ENCODE measurements at places on chromosomes 4 and X.
A peak's percentile ranks its signal among the peaks of the same experiment; 100 is the strongest.

GRCh38 chr4:2459589-2460349 lies 9.1 kb upstream of the RNF4 start:
- DNase-seq, result no peak

- no peak for DNase-seq
Measured at GRCh38 chr4:4248885-4249203, 821 bp upstream of the TMEM128 start.

DNA sequence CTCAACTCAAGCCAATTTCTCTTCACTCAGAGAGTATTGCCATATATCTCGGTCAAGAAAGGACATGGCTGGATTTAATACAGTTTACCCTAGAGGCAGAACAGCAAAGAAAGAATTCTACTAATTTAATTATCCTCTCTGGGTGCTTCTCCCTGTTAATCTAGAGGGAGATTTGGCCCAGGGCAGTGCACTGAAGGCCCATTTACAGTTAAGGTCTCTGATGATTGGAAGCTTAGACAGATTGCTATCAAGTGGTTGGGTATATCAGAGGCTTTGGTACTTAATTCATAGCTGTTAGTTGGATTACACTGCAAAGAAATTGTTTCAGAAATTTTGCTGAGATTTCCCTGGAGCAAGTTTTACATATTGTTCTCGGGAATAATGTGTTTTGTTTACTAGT lies 4.6 kb upstream of the CNKSR2 start:
- no peak for DNase-seq

GRCh38 chr4:113311047-113311446 lies 261.6 kb downstream of the ANK2 start:
- no peak for DNase-seq

DNA sequence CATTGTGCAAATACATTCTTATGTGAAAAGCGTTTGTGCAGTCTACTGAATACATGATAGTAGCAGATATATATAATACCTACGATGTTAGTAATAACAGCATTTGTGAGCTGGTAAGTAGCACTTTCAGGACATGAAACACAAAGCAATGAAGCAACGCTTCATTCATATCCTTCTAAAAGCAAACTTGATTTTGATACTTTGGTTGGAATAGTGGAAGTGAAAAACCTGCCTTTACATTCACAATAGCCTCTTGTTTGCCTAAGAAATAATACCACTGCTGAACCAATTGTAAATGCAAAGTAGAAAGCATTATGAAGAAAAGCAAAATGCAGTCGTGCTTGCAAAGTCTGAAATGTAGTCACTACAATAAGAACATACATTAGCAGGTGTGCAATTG lies 926.3 kb downstream of the FSTL5 start:
- DNase-seq, result no peak

DNA sequence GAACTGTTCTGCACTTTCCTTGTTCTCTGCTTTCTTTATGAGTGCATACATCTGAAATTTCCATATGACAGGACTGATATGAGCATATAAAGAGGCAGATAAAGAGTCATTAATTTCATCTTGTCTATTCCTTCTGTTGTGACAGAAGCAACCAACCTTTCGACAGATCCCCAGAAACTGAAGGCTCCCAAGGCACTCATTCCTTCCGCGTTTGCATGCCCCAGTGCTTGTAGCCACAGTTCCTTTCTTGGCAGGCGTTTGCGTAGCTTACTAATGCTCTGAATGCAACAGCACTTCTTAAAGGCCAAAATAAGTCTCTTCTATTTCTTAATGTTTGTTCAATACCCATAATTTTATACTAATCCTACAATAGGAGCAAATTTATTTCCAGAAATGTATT lies 94.0 kb upstream of the TBL1X start:
- DNase-seq, result peak; percentile 47

DNA sequence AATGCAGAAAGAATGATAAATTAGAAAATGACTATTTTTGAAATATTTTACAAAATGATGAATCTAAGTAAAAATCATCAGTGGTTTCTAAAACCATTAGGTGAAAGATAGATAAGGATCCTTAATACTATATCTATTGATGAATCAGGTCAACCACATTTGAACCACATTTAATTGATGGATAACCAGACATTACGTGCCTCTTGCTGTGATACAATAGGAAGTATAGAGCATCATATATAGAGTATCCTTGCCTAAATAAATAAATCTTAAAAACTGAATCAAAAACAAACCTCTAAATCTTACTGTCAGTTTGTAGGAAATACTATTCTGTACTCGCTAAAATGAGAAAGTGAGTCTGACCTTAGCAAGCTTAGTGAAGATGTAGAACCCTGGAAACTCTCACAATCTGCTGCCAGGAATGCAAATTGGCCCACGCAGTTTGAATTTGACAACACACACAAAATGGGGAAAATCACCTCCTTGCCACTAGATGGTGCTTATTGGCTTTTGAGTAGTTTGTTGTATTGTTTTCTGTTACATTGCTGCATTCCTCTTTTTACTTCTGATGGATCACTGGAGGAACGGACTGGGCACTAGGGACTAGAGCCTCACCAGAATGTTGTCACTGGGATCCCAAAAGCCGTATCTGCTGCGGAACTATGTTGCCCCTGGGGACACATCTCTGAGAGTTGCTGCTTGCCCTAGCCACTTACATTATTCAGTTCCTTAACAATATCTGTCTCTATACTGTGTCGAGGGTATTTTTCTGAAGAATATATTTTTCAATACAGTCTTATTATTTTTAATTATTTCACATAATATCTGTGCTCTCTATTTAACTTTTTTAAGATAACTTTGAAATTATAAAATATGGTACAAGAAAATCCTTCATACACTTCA lies 25.4 kb upstream of the SLAIN2 start:
- DNase-seq, result peak; percentile 69

DNA sequence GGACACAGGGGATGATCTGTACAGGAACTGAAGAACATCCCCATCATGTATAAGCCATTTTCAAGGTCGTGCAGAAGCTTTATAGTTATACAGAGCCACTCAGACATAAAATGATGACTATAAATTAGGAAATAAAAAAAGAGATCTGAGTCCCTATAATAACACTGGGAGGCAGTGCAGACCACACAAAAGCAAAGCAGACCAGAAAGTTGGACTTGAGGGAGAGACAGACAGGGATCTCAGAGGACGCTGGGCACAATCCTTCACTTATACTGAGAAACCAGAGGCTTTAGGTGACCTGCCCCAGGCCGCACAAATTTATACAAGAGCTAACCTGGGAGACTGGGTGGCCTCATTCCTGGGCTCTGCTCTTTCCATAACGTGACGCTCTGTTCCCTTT lies 70.5 kb downstream of the HADH start:
- peak; percentile 58 for DNase-seq

- DNase-seq, result no peak
Measured at GRCh38 chrX:88990882-88991582, 244.0 kb downstream of the CPXCR1 start.

DNA sequence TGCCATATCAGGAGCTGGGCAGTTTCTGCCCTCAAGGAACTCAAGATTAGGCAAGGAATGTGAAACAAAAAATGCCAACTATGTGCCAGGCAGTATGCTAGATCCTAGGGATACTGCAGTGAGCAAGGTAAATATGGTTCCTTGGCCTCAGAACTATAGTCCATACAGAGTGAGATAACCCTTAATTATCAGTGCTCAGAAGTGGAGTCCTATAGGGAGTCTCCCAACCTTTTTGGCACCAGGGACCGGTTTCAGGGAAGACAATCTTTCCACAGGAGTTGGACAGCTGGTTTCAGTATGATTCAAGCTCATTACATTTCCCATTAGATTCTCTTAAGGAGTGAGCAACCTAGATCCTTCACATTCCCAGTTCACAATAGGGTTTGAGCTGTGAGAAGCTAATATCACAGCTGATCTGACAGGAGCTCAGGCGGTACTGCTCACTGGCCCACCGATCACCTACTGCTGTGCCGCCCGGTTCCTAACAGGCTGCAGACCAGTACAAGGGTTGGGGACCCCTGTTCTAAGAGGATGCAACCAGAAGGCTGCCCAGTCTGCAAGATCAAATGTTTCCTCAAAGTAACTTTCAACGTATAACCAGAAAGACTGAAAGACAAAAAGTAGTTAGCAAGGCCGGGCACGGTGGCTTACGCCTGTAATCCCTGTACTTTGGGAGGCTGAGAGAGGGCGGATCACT lies 1.7 kb upstream of the SRP72 start:
- no peak for DNase-seq

- no peak for DNase-seq
Measured at GRCh38 chr4:89834486-89835209, 2.3 kb downstream of the SNCA start.

DNA sequence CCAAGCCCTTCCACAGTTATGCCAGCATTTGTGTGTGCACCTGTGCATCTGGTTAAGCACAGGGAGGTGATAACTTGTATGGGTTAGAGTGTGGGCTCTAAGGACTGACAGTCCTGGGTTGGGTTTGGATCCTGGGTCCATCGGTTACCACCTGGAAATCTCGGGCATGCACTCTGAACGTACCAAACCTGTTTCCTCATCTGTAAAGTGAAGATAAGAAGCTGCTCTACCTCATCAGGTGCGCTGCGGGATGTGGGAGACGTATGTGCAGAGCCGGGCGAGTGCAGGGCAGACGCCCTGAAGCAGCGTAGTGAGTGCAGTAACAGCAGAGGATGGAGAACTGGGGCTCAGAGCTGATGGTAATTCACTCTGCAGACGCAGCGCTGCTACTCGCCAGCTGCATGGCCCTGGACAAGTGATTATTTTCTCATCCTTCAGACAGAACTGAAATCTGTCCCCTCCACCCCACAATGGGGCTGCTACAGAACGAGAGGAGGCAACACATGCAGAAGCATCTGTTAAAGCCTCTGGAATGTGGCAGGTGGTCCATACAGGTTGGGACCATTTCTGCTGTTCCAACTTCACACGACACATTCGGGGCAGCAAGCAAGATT lies 64.4 kb downstream of the HADH start:
- no peak for DNase-seq

- DNase-seq, result no peak
Measured at GRCh38 chr4:78190068-78190467, 132.9 kb downstream of the FRAS1 start.

- DNase-seq, result peak; percentile 30
Measured at GRCh38 chr4:83629945-83630721, 94.2 kb downstream of the GPAT3 start.

DNA sequence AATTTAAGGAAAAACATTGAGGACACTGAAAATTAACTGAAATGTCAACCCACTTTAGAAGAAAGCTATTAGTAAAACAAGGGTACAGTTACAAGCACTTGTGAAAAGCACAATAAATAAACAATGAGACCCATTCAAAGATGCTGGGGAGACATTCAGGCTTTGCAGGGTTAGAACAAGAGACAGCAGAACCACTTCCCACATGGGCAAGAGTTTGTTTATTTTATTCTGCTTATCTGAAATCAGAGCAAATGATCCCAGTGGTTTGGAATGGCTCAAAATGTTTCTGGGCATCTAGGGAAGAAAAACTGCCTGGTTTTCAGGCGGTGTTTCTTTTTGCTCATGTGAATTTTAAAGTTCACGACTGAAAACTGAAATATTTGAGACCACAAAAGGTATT lies 42.4 kb downstream of the PPP3CA start:
- DNase-seq, result peak; percentile 71

DNA sequence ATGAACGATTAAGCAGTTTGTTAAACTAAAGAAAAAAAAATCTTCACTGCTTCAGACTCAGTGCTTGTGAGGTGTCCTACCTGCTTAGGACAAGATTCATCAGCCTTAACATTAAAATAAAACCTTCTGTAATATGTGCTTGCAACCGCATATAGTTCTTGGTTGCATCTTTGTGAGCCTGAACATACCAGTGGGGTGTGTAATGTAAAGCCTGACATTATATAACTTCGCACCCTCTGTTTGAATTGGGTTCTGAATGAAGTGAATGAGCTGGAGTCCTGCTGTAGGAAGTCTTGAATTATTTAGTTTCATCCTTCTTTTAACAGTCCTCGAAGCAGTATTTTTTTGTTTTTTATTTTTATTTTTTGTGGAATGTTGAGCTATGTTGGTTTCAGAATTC lies 3.1 kb downstream of the KDM6A start:
- DNase-seq, result no peak

DNA sequence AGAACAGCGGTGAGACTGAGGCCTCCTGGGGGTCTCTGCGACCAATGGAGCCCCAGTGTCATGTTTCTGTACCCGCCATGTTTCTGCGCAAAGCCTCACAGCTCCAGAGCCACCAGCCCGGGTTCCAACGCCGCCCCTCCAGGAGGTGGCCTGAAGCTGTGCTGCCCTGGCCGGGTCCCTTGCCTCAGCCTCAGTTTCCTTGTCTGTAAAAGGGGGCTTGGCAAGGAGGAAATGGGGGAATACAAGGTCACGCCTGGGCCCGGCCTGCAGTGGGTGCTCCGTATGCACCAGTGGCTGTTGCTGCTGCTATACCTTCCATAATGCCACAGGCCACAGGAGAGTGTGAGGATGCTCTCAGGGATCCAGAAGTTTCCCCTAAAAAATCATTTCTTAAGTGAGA lies 229.5 kb downstream of the AFAP1 start:
- no peak for DNase-seq
